ENCODE measurements at places on chromosomes 3 and 15. TPM values are rescaled to one million over a fixed set of nuclear protein-coding genes. Genes with fewer than 3 reads are reported as not detected.

The ERC2 gene
- total RNA-seq, result 0.36 TPM

The KCTD6 gene
- 8.0 TPM for total RNA-seq

The STXBP5L gene
- total RNA-seq, result not detected

The NR2E3 gene
- under 0.01 TPM for total RNA-seq

The CDCP1 gene
- 7.6 TPM for total RNA-seq

The PIF1 gene
- total RNA-seq, result 6.2 TPM

All from osteoblast (primary cell).